ENCODE measurements at places on chromosomes 1 and 21. TPM values are rescaled to one million over a fixed set of nuclear protein-coding genes. Genes with fewer than 3 reads are reported as not detected.

- DNase-seq, result no peak
Observed at GRCh38 chr21:28832013-28832714, 160.5 kb downstream of the LTN1 start.

DNA sequence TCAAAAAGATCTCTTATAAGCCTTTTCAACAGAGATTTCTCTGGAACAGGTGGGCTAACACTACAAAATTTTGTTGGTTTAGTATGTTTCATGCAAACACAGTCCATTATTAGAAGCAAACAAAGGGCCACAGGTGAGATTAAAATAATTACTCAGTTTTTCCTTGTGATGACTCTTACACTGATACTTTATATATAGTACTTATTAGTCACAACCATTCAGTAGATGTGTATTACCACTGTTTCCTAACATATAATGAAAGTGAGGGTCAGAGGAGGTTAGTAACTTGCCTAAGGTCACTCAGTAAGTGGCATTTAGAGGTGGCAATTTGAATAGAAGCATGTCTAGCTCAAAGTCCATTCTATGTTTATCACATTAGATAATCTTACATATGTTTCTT lies 44.2 kb downstream of the CYYR1 start:
- no peak for DNase-seq

GRCh38 chr1:197181982-197182381 lies 35.5 kb upstream of the ASPM start:
- DNase-seq, result no peak

- DNase-seq, result no peak
Observed at GRCh38 chr1:228148196-228148861, 1.4 kb upstream of the GJC2 start.

- no peak for DNase-seq
Observed at GRCh38 chr1:209590405-209590804, 6.9 kb downstream of the CAMK1G start.

DNA sequence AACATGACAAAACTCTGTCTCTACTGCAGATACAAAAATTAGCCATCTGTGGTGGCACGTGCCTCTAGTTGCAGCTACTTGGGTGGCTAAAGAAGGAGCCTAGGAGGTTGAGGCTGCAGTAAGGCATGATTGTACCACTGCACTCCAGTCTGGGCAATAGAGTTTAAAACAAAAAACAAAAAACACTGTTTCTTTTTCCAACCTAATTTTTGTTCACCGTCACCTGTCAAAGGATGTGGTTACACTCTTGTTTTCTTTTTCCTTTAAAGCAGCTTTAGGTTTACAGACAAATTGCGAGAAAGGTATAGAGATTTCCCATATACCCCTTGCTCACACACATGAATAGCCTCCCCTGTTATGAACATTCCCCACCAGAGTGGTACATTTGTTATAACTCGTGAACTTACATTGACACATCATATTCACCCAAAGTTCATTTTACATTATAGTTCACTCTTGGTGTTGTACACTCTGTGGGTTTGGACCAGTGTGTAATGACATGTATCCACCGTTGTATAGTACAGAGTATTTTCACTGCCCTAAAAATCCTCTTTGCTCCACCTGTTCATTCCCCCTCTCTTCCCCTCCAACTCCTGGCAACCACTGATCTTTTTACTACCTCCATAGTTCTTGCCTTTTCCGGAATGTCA lies 26.2 kb downstream of the SMG7 start:
- no peak for DNase-seq

TNFRSF25 gene
- total RNA-seq, result 2.1 TPM

SLC2A5 gene
- total RNA-seq, result 0.35 TPM

ROR1 gene
- total RNA-seq, result 0.28 TPM

PROK1 gene
- not detected for total RNA-seq
